ENCODE measurements at places on chromosomes 4 and X.

GRCh38 chrX:83469551-83469950 lies 38.5 kb upstream of the POU3F4 start:
- peak; percentile 2 for DNase-seq

GRCh38 chr4:75821966-75822365 lies 80.3 kb downstream of the PPEF2 start:
- no peak for DNase-seq

- DNase-seq = peak; percentile 62
Measured at GRCh38 chrX:39813631-39814277, 284.0 kb downstream of the BCOR start.

DNA sequence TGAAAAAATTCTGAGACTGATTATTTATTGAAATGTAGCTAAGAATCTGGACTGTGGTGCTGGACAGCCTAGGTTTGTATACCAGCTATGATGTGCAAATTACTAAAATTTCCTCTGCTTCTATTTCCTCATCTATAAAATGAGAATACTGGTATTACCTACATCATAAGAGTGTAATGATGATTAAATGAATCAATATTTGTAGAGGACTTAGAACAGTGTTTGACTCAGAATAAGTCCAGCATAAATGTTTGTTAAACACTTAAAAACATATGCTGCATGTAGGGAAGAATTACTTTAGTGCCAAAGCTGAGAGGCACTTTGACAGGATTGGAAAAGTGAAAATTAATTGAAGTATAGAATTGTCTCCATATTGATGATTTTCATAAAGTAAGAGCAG lies 55.3 kb upstream of the TMPRSS11F start:
- peak; percentile 71 for DNase-seq

GRCh38 chrX:71994601-71995000 lies 84.0 kb downstream of the NHSL2 start:
- DNase-seq = no peak

DNA sequence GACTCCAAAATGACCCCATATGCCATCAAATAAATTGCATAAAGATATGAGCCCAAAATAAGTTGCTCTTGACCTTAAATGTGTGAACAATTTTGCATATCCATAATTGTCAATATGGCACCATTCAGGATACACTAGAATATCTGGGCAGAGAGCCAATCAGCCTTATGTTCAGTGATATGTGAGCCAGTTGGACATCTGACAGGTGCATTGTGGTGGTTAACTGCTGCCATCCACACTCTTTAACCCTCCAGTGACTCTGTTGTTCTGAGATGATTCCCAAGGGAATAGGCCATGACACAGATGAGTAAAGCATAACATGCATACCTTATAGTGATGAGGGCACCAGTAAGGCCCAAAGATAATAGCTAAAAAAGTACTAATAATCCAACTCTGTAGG lies 500.1 kb downstream of the PCDH18 start:
- peak; percentile 30 for DNase-seq

GRCh38 chrX:87697409-87697808 lies 179.8 kb downstream of the KLHL4 start:
- DNase-seq = no peak

- DNase-seq = no peak
Measured at GRCh38 chrX:29155286-29155685, 568.0 kb downstream of the IL1RAPL1 start.

DNA sequence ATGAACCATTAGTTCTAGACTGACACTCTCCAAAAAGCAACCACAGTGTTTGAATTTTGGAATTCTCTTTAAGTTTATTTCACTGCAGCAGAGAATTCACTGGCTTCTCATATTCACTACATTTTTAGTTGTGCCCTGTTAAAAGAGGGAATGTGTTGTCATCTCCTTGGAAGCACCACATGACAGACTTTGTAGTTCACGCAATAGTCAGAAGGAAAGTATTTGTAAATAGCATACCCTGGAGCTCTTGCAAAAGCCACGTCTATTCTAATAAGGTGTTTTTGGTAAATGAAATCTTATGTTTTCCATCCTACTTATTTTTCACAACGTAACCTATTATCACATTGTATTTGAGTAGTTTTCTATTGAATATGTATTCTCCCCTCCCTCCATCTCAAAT lies 25.8 kb downstream of the DOCK11 start:
- no peak for DNase-seq

DNA sequence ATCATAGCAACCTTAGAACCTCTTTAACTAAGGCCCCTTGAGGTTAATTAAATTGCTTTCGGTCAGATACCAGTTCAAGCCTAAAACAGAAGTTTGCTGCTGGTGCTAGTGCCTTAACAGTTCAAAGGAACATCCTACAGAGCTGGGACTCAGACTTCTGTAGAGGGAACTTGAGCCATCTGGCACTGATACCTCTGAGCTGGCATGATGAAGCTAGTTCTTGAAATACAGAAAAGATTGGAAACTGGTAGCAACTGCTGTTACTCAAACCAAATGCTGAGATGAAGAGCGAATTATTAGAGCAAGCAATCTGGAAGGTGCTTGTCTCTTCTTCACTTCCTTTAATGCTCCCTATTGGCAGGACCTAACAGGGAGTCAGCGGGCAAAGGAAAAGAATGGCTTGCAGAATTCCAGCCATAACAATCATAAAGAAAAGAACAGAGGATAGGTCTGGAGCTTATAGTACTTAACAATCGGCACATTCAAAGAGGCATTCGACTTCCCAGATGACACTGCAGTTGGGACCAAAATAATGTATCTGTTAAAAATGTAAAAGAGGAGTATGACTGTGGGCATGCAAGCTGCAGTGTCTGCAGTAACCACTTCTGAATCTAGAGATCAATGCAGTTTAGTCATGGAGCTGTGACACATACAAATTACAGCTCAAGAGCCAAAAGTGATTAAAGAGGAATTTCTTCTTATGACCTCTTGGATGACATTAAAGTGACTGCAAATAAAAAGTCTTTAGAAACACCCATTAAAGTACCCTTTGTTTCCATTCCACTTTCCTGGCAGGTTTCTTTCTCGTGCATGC lies 298.9 kb downstream of the PDGFC start:
- no peak for DNase-seq

- DNase-seq = no peak
Measured at GRCh38 chr4:26192899-26193869, 127.6 kb upstream of the RBPJ start.

GRCh38 chr4:45578874-45579273 lies 545.0 kb downstream of the GABRG1 start:
- no peak for DNase-seq

- no peak for DNase-seq
Measured at GRCh38 chr4:108536577-108536976, 83.8 kb upstream of the RPL34 start.

GRCh38 chrX:154398668-154399526 lies 720 bp downstream of the RPL10 start:
- peak; percentile 69 for DNase-seq

DNA sequence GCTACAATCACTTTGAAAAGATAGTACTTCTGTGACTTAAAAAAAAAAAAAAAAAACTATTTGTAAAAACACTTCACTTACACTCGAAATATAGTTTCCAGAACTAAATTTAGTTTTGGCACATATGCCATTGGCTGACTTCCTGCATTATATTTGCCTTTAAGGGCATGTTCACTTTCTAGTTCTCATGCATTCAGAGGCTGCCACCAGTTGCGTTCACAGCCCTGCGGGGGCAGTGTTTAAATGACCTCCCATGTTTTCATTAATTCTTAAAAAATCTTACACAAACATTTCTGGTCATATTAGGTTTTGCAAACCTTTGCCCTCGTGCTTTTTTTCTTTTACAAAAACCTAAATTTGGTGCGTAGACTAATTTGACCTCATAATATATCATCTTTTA lies 12.4 kb upstream of the ARHGAP6 start:
- no peak for DNase-seq

GRCh38 chr4:116361790-116362189 lies 723.6 kb downstream of the TRAM1L1 start:
- DNase-seq = no peak

GRCh38 chrX:135416546-135416945 lies 5.2 kb upstream of the SMIM10L2A start:
- no peak for DNase-seq

DNA sequence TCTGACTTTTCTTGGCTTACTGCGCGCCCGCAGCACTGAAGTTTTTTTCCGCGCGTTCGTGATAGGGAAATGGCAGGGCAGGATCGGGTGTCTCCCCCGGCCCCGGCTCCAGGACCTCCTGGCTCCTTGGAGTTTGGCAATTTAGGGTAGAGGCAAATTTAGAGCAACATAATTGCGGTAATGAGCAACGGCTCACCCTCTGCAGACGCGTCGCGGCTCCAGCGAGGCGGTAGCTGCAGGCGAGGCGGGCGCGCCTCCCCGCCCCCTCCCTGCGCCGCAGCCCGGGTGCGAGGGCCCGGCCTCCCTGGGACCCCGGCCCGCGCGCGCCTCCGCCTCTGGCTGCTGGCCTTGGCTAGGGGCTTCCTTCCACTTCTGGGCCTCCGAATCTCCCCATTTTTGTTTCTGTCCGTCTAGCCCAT lies 6.2 kb downstream of the MSX1 start:
- no peak for DNase-seq

DNA sequence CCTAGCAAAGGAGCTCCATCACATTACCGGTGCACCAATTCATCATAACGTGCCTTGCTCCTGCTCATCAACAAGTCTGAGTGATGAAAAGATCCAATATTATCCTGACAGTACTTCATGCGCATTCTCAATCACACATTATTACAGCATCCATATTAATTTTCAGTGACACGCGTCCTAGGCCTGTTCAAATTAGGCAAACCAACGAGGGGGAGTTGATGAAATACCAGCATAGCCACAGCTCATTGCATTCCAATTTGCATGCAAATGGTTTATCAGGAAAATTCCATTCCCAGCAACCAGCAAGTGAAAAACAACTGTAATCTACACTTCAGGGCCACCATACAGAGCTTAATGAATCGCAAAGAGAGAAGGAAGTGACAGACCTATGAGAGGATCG lies 236.9 kb downstream of the DCLK2 start:
- DNase-seq = no peak

GRCh38 chr4:185309770-185310169 lies 86.0 kb downstream of the LRP2BP start:
- no peak for DNase-seq

DNA sequence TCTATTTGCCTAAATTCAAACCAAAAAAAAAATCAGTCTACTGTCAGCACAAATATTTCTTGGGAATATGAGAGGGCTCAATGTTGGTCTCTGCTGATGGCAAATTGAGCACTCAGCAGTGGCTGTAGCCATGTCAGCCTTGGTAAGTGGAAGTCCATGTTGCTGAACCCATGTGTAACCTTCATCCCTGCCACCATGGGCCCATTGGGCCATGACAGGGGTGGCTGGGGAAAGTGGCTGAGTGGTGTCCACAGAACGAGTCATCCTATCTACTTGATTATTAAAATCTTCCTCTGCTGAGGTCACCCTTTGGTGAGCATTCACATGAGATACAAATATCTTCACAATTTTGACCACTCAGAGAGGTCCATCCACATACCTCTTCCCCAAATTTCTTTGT lies 56.8 kb upstream of the FAM9B start:
- no peak for DNase-seq

DNA sequence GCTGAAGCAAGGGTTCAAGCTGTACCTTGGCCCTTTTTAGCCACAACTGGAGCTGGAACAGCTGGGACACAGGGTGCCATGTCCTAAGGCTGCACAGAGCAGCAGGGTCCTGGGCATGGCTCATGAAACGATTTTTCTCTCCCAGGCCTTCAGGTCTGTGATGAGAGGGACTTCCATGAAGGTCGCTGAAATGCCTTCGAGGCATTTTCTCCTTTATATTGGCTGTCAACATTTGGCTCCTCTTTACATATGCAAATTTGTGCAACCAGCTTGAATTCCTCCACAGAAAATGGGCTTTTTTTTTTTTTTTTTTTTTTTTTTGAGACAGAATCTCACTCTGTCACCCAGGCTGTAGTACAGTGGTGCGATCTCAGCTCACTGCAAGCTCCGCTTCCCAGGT lies 430.8 kb downstream of the PCDH11X start:
- no peak for DNase-seq

DNA sequence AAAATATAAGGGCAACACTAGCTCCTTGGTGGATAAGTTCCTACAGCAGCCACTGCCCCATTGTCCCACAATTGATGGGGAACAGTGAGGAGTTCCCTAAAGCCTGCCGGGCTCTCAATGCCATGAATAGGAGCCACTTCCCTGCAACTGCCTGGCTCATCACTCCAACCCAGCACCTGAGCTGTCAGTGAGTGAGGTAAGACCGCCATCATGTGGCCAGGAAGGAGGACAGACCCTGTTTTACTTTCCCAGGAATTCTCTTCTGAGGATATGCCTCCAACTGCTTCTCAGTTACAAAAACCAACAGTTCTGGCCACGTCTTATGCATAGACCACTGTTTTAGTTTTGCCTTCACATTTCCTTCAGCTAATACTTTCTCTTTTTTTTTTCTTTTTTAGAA lies 45.5 kb downstream of the SRPX start:
- DNase-seq = peak; percentile 29

DNA sequence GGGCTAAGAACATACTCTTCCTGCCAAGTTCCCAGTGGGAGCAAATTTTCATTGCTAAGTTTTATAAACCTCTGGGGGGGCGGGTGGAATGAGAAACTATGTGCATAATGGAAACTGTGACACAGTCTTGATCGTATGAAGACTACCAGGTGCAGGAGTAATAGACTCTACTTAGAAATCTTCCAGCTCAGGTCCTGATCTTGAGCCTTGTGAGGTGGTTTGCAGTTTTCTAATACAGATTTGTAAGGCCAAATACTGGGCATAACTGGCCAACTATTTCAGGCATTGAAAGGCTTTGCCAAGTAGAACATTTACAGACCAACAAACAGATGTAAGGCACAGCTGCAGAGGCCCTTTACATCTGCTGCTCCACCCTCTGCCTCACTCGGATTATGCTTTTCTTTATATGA lies 89.7 kb upstream of the CBR4 start:
- DNase-seq = no peak

- no peak for DNase-seq
Measured at GRCh38 chr4:8025668-8026067, 86.0 kb upstream of the AFAP1 start.

- DNase-seq = no peak
Measured at GRCh38 chr4:148634476-148634875, 192.3 kb upstream of the NR3C2 start.

Data from NCI-H510A treated with DMSO at 0.1 percent for 48 hours (cell line).